ENCODE measurements at places on chromosomes 11 and 22.

DNA sequence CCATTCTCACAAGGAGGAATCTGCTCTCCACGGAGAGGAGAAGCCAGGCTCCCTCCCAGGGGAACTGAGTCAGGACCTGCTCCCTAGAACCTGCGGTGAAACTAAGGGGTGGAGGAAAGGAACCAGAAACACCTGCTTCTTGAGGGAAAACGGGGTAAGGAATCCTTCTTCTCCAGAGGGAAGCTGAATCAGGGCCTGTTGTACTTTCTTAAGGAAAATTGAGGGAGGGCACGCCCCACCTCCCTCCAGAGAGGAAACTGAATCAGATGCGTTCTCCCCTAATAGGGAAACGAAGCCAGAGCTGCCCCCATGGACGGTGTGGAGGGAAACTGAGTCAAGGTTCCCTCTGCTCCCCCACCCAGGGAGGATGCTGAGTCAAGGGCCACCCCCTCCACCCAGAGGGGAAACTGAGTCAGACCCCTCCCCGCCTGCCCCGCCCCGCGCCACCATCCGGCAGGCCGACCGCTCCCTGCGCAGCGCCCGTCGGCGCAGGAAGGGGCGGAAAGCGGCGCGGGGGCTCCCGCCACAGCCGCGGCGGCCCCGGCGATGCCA lies 393 bp downstream of the RELA start:
- ATAC-seq = peak; percentile 38

GRCh38 chr11:36540998-36541397 lies 26.8 kb upstream of the RAG1 start:
- peak; percentile 69 for ATAC-seq

GRCh38 chr11:119403021-119403420 lies 20.0 kb downstream of the THY1 start:
- no peak for ATAC-seq

- no peak for ATAC-seq
Observed at GRCh38 chr22:50547263-50547985, 1.7 kb downstream of the KLHDC7B start.

DNA sequence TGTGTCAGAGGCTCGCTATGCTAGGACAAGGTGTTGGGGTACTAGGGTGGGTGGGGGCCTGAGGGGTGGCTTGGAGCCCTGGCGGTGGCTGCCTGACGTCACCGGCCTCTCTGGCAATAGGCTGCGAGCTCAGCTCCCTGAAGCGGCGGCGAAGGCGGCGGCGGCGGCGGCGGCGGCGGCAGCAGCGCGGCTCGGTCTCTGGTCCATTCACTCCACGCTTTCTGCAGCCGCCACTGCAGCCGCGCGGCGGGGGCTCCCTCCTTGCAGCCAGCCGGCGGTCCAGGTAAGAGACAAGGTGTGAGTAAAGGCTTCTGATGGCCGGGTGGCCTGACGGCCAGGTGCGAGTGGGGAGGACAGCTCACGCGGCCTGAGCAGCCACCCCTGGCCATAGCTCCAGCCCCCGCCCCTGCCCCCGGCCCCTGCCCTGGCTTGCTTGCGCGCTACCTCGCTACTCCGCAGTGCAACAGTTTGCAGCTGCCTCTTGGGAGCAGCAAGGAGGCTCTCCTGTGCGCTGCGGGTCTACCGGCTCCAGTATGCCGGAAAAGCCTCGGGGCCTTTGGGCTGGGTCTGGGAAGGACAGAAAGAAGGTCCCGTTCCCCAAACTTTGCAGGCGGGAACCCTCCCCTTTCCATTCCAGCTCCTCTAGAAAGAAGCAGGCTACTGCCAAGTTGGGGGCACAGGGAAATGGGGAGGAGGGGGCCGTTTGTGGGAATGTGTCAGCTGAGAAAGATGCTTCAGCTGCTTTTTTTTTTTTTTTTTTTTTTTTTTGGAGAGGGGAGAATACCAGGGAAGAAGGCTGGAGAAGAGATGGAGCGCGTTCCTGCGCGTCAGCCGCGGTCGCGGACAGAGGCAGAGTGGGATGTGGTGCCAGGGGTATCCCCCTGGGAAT lies at the start of gene C11orf87:
Gene C11orf87, plus strand, starts transcription at position 210 of the 889 bp plus-strand sequence. CDS start 1,444 bp downstream, outside the sequence.
- ATAC-seq = no peak

GRCh38 chr22:38469306-38469781 lies 1.4 kb downstream of the KDELR3 start:
- no peak for ATAC-seq

- no peak for ATAC-seq
Observed at GRCh38 chr11:14435717-14436512, 63.7 kb downstream of the COPB1 start.

GRCh38 chr22:40203572-40203971 lies 25.8 kb downstream of the TNRC6B start:
- ATAC-seq = no peak

GRCh38 chr11:95512177-95512576 lies 277.4 kb downstream of the FAM76B start:
- ATAC-seq = peak; percentile 82

DNA sequence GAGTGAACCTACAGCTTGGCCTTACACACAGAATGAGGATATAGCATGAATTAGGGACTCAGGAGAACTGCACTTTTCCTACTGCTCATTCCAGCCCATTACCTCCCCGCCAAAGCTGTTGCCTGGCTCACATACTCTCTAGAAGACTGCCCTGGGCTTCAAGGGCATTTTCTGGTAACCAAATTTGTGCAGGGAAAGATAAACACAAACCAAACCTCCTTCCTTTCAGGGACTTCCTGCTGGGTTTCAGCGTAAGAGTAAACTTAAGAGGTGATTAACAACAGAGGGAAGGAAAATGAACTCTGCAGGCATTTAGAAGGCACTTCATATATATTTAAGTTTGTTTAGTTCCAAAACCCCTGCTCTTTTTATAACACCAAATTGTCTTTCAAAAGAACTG lies 194.9 kb downstream of the SWAP70 start:
- ATAC-seq = no peak

- ATAC-seq = no peak
Observed at GRCh38 chr22:35220221-35220620, 37.1 kb upstream of the HMGXB4 start.

- ATAC-seq = no peak
Observed at GRCh38 chr11:1647901-1648652, 18.5 kb downstream of the KRTAP5-5 start.

- ATAC-seq = peak; percentile 3
Observed at GRCh38 chr11:83159902-83160865, 3.3 kb downstream of the PCF11 start.

DNA sequence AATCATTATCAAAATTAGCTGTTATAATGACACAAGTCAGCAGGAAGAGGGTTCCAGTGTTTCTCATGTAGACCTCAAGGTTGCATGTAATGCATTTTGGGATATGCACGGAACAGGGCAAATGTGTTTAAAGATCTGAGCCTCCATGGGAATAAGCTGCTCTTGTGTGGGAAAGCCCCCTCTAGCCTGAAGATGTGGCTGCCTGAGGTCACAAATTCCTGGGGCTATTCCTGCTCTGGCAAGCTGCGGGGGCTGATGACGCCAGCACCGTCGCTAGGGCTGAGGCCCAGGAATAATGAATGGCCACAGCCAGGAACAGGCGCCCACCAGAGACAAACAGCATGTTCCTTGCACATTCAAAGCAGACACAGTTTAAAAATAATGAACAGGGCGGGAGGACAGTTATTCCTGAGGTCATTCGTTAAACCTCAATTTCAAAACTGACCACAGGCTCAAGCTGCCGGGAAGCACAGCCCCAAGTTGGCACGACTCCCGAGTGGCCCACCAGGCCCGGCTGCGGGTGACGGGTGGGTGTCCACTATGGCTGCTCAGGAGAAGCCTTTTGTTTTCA lies 11.7 kb downstream of the OSBPL5 start:
- ATAC-seq = no peak

DNA sequence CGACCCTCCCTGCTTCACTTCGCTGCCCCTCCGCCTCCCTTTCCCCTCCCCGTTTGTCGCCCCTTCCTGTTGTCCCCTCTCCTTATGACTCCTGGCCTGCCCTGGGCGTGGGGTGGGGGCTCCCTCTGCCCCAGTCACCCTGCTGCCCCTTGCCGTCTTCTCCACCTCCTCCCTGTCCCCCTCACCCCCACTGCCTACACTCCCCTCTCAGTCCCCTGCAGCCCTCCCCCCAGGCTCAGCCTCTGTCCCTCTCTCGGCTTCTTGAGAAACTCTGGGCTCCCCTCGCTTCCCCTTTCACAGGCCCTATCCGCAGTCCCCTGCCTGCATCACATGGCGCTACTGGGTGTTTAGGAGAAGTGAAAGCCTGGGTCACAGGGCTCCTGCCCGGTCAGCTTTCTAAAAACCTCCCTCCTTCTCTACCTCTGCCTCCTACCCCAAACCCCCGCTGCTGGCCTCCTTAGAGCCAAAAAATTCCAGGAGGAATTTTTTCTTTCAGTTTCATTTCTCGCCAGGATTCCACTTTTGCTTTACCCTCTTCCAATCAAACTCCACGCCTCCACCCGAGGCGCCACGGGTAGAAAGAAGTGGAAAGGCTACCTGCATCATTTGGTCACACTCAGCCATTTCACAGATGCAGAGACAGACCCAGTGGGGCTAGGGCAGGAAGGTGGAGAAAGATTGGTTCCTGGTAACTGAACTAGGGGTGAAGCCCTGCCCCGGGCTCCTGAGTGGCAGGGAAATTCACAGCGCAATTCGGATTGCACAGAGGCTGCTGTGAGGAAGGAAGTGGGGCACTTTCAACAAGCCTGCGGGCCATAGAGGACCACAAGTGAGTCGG lies at the start of gene SLC15A3:
Gene SLC15A3, minus strand, starts transcription at position 273 of the 838 bp plus-strand sequence. CDS start 625 bp downstream, outside the sequence.
- ATAC-seq = peak; percentile 66

- ATAC-seq = no peak
Observed at GRCh38 chr22:27715106-27715505, 86.5 kb downstream of the MN1 start.

- ATAC-seq = no peak
Observed at GRCh38 chr22:47000888-47001287, 238.4 kb downstream of the TBC1D22A start.

- ATAC-seq = peak; percentile 71
Observed at GRCh38 chr11:130653838-130654636, 205.6 kb downstream of the ADAMTS15 start.

DNA sequence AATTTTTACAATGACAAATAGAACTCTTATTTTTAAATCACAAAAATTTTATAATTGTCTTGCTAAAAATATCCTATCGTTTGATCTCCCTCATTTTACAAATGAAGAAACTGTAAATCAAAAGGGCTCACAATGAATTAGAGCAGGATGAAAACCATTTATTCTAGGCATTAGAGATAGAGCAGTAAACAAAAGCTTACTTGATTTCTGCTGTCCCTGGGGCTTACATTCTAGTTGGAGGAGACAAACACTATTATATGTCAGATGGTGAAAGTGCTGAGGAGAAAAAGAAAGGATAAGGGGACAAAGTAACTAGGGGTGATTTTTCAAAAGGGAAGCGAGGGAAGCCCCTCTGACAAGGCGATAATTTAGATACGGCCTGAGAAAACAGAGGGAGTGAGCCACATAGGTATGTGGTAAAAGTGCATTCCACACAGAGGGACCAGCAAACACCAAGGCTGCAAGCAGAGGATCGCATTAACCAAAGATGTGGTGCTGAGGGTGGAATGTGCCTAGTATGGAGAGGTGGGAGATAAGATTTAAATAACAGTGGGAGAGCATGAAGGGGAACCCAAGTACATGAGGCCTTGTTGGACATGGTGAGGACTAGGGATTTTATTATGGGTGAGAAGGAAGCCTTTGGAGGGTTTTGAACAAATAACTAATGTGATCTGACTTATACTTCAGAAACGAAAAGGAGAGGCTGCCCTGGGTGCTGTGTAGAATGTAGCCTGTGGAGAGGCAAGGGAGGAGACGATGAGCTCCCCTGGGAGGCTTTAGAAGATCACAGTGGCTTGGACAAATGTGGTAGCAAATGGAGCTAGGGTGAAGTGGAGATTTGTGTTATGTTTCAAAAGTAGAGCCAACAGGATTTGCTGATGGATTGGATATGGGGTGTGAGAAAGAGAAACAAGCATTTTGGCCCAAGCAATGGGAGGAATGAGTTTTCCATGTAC lies 62.1 kb downstream of the PDHX start:
- no peak for ATAC-seq

- no peak for ATAC-seq
Observed at GRCh38 chr11:61718046-61718531, 34.3 kb upstream of the MYRF start.

DNA sequence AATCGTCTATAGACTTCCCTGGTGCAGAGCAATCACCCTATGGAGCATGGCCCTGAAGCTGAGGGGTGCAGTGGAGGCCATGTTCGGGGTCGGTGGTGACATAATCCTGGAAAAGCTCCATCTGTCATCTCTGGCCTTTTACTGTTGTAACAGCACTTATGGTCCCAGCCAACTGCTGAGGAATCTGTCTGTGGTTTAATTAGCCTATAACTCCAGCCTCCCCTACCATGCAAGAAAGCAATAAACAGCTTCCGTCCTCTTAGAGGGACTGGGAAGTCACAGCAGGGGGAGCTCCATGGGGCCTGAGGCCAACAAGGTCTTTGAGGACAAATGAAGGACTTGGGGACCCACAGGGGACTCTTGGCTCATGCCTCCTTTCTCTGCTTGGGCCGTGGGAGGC lies 159.1 kb upstream of the NECTIN1 start:
- no peak for ATAC-seq

DNA sequence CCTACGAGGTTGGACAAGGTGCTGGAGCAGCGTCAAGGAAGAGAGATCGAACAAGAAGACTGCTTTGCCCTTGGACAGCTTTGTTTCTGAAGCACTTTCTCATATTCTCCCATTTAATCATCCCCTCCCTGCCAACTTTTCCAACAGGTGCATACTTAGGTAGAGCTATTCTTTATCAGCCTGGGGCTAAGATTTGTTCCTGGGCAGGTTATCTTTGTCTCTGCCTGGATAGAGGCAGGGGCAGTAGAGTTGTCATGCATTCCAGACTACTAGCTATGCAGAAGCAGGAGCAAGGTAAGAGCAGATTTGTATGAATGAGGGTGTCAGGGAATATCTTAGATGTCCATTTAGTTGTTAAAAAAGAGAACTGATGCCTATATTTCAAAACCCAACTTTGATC lies 82.3 kb downstream of the PTPRJ start:
- ATAC-seq = no peak

- ATAC-seq = no peak
Observed at GRCh38 chr22:18130018-18130417, 19.4 kb downstream of the TUBA8 start.

DNA sequence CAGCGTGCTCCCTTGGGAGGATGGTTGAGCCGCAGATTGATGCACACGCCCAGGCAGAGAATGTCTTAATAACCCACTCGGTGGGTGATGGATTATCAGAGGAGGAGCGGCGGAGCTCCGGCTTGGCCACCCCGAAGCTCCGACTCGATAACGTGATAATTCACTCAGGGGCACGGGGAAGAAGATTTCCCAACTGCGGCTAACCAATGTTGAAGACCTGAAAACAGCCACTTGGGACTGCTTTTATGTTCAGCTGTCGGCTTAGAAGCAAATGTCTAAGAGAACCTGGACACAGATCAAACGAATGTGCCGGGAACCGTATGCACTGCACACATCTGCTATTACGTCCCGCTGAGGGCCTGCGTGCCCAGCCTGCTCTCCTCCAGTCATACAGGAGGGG lies 206.8 kb upstream of the CADM1 start:
- ATAC-seq = no peak

- no peak for ATAC-seq
Observed at GRCh38 chr11:131980888-131981668, 610.7 kb downstream of the NTM start.

DNA sequence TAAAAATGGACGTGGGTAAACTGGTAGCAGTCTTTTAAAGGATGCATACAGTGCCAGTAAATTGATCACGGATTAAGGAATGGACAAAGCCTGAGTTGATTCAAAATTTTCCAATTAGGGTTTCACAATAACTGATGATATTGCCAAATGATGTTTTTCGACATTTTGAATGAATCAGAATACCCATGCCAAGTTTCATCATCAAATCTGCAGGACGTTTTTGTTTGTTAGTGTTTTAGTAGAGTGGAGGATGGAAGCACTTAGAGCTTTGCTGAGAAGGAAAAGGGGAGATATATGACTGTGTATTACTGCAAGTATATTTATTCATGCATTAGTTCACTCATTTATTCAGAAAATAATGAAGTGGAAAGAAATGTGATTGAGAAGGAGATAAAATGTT lies 78.3 kb downstream of the SLC17A6 start:
- ATAC-seq = no peak
